Natural killer cell (primary cell): ENCODE measurements at places on chromosomes 3 and 15. TPM values are rescaled to one million over a fixed set of nuclear protein-coding genes. Genes with fewer than 3 reads are reported as not detected.
A peak's percentile ranks its signal among the peaks of the same experiment; 100 is the strongest.

DNA sequence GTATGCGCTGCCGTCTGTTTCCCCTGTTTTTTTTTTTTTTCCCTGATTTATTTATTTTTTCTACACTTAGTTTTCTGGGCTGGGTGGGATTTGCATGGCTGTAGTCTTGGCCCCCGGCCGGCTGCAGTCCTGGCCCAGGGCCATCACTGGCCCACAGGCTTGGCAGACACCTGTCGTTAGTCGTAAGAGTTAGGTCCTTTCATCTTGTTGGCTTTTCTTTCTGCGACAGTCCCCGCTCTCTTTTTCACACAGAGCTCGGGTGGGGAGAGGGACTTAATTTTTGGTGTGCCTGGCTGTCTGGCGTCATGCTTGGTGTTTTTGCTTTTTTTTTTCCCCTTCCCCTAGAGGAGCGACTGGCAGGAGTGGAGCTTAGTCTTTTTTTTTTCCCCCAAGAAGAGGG is 183.4 kb downstream of the KLF13 start:
- DNase-seq: no peak

DNA sequence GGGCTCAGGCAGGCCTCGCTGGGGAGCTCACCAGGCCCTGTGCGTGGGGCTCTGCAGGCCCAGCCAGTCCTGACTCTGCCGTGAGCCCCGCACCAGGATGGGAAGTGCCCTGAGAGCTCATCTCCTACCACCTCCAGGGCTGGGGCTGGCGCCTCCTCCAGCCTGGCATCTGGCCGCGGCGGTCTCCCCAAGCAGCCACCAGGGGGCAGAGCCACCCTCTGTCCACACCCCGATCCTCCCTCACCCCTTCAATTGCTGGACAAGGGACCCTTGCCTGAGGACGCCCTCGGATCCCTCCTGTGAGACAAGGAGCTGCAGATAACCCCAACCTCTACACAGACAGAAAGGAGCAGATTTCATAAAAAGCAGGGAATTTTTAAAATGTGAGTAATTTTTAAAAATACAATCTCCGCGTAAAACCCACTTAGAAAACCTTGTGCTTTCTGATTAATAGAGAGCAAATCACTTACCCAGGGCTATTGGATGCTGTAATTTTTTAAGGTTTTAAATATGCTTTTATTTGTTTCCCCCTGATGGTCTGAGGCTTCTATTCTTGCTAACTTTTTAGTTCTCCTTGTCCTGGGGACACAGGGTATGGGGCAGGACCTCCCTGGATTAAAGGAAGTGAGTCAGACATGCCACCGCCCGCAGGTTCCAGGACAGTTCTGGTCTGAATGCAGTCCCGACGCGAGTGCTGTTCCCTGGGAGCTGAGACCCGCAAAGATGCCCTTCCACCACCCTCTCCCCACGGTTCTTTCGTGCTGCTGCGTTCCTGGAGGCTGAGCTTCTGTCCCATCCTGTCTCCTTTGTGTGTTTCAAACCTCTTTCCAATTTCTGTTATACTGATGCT is 52.3 kb upstream of the CHRNA7 start:
- peak; percentile 69 for DNase-seq

Gene ABHD6
- total RNA-seq: 9.3 TPM

GRCh38 chr15:85137489-85138168 is 156.0 kb downstream of the PDE8A start:
- no peak for DNase-seq

DNA sequence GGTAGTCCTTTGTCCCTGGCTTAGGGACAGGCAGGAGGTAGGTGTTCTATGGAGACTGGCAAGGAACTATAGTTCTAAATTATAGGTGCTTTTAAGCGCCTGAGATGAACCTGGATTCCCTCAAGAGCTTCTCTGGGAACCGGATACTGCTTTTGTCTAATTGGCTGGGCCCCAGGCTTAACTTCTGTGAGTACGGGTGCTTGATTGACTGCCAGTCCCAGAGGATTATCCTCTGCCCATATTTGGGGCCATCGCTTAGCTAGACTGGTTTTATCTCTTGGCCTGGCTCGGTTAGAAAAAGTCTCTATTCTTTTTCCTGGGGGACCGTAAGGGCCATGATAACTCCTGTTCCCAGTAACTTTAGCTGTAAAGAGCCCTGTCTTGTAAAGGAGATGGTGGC is 339.1 kb downstream of the KCNH8 start:
- DNase-seq: no peak

Gene GOLIM4
- total RNA-seq: 17.9 TPM

DNA sequence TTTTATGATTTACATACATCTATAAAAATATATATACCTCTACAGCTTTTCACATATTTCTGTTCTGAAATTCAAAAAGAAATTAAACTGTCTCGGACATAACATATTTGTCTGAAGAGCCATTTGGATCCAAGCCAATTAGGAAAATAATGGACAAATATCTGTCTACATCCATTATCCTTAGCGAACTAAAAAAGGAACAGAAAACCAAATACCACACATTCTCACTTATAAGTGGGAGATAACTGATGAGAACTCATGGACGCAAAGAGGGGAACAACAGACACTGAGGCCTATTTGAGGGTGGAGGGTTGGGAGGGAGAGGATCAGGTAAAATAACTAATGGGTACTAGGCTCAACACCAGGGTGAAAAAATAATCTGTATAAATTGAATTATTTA is 829.4 kb upstream of the ALCAM start:
- DNase-seq: no peak

DNA sequence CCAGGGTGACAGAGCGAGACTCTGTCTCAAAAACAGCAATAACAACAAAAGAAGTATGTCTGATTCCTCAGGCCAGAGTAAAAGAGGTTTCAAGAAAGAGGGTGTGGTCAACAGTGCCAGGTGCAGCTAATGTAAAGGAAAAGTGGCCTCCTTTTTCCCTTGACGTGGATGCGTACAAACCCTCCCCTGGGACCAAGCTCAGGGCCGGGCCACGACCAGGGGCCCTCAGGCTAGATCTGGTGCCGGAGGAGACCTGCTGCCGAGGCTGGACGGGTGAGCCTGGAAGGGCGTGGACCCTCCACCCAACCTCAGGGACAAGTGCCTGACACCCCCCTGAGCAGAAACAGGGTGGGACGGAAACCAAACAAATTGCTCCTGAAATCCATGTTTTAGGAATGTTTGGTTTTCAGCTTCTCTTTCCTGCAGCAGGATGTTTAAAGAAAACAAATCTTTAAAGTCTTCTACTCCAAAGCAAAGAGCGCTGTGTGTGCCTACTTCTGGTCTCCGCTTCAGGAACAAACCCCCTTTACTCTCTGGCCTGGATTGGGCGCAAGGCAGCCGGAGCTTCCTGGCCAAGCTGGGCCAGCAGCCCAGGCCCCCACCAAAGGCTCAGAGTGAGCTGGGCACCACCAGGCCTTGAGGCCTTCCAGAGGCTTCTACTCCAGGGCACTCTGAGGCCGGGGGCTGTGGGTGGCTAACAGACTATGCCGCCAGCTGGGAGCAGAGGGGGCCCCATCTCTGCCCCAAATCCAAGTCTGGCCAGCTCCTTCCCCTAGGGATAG is 21.4 kb downstream of the ZDHHC19 start:
- DNase-seq: no peak

Gene PRRT3
- total RNA-seq: 2.2 TPM

DNA sequence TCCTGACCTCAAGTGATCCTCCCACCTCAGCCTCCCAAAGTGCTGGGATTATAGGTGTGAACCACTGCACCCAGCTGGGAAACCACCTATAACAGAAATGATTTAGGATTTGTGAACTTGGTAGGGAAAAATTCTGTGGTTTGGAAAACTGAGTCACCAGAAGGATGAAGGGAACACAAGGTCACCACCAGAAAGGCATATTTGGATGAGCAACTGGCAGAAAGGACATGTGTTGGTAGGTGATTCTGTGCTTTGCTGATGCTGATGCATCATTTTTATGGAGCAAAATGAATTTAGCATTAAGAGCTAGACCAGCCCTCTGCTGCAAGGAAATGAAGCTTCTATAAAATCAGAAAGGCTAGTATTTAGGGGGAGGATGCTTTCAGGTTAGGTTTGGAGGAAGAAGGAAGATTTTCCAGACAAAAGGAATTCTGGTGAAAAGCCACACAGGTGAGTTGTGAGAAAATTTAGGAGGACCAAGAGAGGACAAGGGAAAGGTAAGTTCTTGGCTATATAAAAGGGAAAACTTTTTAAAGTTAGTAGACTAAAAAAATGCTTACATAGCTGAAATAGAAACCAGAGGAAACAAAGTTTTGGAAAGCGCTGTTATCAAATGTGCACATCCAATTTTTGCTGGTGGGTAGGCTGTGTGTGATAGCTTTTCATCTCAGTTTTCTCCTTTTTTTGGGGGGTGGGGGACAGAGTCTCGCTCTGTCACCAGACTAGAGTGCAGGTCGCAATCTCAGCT is 3.6 kb downstream of the PXK start:
- DNase-seq: no peak

Gene CDAN1
- total RNA-seq: 34.9 TPM

GRCh38 chr3:59372346-59372745 is 322.5 kb upstream of the CFAP20DC start:
- DNase-seq: no peak

- DNase-seq: no peak
These were observed 869.4 kb downstream of the NAALADL2 start for GRCh38 chr3:175728566-175728965.

Gene STRC
- total RNA-seq: 1.2 TPM

GRCh38 chr3:127688416-127689265 is 15.9 kb downstream of the ABTB1 start:
- DNase-seq: no peak

DNA sequence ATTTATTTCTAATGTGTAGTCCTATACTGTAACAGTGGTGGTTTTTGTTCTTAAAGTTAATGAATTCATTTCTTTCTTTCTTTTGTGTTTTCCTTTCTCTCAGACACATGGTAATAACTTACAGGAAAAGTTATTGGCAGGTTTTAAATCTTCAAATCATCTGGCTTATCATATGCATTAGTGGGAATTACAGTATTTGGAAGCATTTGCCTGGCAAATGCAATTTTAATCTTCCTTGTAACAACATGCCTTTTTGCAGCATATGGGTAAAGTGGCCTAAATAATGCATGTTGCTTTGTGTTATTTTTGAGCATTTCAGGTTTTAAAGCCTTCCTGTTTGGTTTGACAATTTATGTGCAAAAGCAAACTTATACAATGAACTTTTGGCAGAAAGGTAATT is 66.8 kb downstream of the GALK2 start:
- no peak for DNase-seq

Gene TRIM42
- total RNA-seq: not detected

- no peak for DNase-seq
These were observed 59.3 kb upstream of the OSTN start for GRCh38 chr3:191139736-191140135.

Gene DISP2
- total RNA-seq: 0.20 TPM

GRCh38 chr3:146581951-146582467 is 23.1 kb downstream of the PLSCR5 start:
- no peak for DNase-seq

Gene TICRR
- total RNA-seq: 0.13 TPM

Gene PLCL2
- 84.7 TPM for total RNA-seq

DNA sequence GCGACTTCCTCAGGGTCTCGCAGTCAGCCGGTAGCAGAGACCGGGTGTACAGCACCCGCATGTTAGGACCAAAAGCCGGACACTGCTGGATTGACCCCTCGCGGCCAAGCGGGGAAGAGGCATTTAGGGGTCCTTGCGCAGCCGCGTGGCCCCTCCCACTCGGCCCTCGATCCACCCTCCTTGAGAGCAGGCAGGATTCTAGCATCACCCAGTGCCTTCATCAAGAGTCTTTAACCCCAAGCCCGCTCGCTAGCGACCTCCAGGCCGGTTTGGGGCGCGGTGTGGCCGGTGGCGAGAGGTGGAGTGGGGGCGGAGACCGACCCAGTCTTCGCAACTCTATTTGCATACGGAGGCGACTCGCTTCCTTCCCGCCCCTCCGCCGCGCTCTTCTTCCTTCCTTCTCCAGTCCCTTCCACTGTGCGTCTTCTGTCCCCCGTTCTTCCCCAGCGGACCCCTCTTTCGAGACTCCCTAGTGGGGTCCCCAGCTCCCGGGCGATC is at the start of gene ST6GAL1:
Gene ST6GAL1, plus strand, starts transcription at position 384 of the 498 bp plus-strand sequence. CDS start 112,178 bp downstream, outside the sequence.
- DNase-seq: peak; percentile 54

GRCh38 chr3:32454111-32454510 is 48.5 kb downstream of the CMTM6 start:
- DNase-seq: no peak

- DNase-seq: no peak
These were observed 158.3 kb upstream of the STAC start for GRCh38 chr3:36221975-36222374.

Gene PIGZ
- 2.3 TPM for total RNA-seq

DNA sequence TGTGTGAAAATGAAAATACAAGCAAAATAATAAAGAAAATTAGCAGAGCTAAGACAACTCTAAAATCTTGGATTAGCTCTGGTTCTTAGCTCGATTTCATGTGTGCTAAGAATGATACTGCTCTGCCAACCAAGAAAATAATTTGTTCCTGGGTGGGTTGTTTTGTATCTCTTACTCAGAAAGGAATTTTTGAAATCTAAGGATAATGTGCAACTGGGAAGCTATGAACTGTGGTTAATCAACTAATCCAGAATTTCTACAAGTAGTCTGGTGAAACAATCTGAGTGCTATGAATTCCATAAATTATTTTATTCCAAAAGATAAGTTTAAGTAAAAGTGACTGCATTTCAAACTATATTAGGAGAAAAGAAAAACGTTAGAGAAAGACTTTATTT is 92.0 kb downstream of the TFDP2 start:
- no peak for DNase-seq

Gene SLC28A2
- total RNA-seq: not detected

DNA sequence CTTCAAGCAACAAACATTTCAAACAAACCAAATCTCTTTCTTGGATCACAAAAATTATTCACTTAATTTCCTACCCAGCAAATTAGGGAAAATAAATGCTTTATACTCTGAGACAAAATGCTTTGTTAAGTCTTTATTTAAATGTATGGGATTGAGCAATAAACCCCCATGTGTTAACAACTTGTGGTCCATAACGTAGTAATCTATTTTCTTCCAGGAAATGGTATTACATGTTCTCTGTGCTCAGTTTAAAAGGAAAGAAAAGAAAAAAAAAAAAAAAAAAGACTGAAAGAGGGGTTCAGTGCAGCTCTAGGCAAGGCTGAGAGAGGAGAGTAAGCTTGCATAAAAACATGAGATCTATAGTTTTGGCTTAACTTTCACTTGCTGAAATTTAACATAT is 102.3 kb downstream of the PIK3CB start:
- no peak for DNase-seq

Gene GP9
- total RNA-seq: 0.86 TPM

Gene USP50
- 0.49 TPM for total RNA-seq

GRCh38 chr3:150675587-150675986 is 28.1 kb downstream of the ERICH6 start:
- no peak for DNase-seq

Gene NPRL2
- 87.6 TPM for total RNA-seq

DNA sequence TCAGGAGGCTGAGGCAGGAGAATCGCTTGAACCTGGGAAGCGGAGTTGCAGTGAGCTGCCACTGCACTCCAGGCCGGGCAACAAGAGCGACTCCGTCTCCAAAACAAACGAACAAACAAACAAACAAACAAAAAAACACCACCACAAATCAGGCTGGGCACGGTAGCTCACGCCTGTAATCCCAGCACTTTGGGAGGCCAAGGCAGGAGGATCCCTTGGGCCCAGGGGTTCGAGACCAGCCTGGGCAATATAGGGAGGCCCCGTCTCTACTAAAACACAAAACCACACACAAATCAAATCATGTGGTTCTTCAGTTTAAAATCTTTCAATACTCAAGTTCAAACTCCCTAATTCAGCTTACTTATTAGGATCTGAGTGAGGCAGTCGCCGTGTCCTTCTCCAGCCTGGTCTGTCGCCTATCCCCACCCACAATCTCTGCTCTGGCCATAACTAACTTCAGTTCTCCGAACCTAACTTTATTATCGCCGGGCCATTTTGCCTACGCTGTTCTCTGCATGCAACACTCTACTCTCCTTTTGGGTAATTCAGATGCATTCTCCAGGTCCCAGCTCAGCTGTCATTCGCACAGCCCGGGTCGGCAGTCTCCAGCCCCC is 660 bp upstream of the RTF1 start:
- DNase-seq: no peak

Gene TMIE
- total RNA-seq: not detected
